ENCODE measurements at places on chromosomes 7 and 10.

- DNase-seq = no peak
These were observed 20.3 kb upstream of the RET start for GRCh38 chr10:43056568-43057011.

DNA sequence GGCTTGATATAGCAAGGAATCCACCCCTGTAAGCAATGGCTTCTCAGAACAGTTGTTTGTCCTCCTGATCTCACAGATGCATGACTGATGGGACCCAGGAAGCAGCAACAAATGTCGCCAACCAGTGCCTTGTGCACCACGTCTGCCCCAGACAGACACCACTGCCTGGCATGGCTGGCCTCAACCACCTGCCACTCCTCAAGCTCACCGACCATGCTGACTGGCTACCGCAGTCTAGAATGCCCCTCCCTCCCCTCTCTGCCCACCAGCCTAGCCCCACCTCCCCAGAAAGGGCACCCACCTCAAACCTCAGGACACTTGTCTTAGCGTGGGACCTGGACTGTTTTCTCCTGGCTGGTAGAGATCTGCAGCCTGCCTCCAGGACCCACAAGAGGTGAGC, 24.0 kb downstream of the LRRC20 start:
- DNase-seq = no peak

- no peak for DNase-seq
These were observed 219.8 kb upstream of the SMIM30 start for GRCh38 chr7:113338071-113338696.

DNA sequence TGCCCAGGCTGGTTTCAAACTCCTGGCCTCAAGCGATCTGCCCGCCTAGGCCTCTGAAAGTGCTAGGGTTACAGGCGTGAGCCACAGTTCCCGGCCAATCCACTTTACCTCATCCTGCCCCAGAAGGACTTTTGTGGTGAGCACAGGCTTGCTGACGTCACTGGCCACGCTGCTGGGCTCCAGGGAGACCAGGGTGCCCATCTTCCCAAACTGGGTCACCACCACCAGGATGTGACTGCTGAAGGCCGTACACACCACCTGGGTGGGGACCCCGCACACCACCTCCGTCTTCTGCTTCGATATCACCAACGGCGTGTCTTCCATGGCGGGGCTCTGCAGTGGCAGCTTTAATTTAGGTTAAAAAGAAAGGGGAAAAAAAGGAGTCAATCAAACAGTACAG, 816 bp downstream of the PSMG3 start:
- DNase-seq = no peak

GRCh38 chr10:102714621-102715455, at the start of gene SFXN2:
TSS of gene SFXN2 (plus strand) at chr10:102714636. CDS start at chr10:102726637, 12,001 bp downstream.
- DNase-seq = no peak

Data from epithelial cell of proximal tubule (primary cell).